Astrocyte of the spinal cord (primary cell): ENCODE measurements at places on chromosomes 11 and 22.

GRCh38 chr22:22997262-22997898 lies 72.9 kb upstream of the GNAZ start:
- no peak for DNase-seq

GRCh38 chr11:13661074-13661623 lies 7.3 kb upstream of the FAR1 start:
- DNase-seq = no peak

- peak; percentile 29 for DNase-seq
These were observed 351.3 kb downstream of the JRKL start for GRCh38 chr11:96741068-96741467.

GRCh38 chr22:42203609-42204008 lies 66.8 kb downstream of the TCF20 start:
- no peak for DNase-seq

DNA sequence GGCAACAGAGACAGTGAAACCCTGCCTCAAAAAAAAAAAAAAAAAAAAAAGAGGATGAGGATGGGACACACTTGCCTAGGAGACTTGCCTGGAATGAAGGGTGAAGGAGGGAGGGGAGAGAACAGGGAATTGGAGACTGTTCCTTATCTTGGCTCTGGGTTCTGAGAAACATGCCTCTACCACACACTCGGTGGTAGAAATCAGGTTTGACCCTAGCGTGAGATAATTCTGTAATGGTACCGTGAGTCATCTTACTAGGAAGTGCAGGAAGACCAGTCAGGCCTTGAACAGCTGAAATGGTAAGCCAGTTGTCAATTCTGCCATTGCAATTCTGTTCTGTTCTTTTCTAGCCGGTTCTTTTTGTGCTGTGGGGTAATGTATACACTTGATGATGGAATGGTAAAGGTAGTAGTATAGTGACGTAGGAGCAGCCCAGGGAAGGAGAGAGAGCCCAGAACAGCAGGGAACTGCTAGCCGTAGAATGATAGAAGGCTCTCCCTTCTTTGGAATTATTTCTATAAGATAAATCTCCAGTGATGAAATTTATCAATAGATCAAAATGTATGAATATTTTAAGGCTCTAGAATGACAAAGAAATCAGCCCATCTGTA lies 3.9 kb upstream of the AMBRA1 start:
- DNase-seq = no peak

DNA sequence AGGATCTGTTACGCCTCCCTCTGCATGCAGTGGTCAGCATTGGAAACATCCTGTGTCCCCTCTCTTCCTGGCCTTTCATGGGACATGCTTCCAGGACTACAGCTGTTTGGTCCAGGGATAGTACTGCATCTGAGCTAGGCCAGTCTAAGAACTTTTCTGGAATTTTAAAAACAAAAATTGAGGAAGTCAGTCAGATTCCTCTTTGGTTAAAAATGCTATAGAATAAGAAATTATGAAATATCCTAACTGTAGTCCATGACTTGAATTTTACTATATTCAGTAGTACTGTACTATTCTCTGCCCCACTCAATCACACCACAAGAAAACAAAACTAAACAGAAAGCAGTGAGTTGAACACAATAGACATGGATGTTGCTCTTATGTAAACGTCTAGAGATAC lies 201.0 kb upstream of the CADM1 start:
- no peak for DNase-seq

DNA sequence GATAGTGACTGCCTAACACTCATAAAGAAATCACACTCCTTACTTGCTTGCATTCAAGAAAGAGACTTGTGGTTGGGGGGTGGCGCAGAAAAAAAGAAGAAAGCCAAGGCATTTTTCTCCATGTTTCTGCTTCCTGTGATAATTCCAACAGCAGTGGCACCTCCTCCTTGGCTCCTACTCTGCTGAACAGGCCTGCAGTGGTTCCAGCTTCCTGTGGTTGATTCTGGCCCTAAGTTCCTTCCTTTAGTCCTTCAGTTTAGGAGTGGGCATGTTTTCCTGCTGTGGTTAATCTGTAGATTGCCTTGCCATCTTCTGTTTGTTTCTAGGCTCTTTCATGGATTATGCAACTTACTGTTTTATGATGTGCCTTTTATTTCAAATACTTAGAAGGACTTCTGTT lies 940.4 kb downstream of the DLG2 start:
- peak; percentile 12 for DNase-seq

GRCh38 chr11:133326332-133326731 lies 206.0 kb downstream of the OPCML start:
- DNase-seq = no peak

GRCh38 chr11:130064596-130064995 lies 5.1 kb upstream of the APLP2 start:
- no peak for DNase-seq

DNA sequence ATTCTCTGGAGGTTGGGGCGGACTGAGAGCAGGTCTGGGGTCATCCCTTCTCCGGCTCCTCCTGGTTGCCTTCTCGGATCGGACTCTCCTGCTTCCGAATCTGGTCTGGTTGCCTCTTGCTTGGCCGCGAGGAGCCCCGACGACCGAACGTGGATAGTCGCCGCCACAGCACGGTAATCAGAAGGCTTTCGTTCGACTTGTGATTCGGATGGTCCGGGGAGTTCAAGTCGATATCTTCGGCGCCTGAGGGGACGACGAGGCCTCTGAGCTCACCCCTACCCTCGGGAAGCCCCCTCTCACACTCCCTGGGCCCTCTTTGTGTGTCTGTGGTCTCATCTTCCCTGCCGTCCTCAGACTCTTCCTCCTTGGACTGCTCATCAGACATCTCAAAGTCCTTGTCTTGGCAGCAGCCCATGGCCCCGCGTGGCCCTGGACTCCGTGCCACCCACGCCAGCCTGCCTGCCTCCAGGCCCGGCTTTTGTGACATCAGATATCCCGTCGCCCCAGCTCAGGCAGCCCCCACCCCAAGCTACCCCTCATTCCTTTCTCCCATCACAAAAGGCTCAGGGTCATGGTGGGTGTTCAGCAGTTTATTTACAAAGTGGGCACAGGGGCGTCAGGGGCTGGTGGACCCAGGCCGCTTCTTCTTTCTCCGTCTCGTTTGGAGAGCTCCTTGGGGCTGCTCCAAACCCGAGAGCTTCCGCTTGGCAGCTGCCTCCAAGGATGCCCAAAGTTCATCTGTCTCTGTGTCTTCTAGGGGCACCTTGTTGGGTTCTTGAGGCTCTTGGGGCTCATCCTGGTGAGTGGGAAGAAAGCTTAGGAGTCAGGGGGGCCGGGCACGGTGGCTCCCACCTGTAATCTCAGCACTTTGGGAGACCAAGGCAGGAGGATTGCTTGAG lies at the start of gene TEX54:
TEX54 (minus strand) TSS at position 506 of the 899 bp plus-strand sequence.
- DNase-seq = no peak
